ENCODE measurements at places on chromosomes 2 and 18.

DNA sequence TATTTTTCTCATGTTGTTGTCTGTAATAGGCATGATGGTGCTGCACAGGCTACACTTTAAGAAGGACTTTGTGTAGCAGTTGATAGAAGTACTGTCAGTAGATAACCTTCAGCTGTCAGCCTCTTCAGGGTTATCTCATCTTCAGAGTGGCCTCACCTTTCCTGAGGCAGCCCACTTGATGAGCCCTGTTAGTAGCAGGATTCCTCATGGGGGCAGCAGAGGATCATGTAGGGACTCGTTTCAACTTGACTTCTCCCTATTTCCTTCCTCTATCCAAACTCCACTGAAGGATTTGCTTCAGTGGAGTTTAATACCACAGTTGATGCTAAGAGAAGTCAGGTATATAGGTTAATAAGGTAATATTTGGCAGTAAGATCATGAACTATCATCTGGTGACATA, 530.3 kb upstream of the FSIP2 start:
- DNase-seq: no peak

DNA sequence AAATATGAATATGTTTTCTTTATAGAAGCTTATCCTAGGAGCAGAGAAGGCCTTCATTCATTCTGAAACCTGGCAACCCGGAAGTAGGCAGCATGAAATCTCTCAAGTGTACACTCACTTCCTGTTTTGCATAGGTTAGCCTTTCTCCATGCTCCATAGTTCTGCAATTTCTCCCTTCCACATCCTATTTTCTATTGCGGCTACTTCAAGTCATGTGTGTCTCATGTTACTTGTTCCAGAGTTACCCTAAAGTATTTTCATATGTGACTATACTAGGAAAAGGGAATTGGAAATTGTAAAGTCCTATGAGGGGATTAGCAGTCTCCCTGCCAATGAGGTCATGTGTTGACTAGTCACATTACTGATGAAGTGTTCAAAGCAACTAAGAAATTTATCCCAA, 320.6 kb downstream of the NCKAP5 start:
- no peak for DNase-seq

DNA sequence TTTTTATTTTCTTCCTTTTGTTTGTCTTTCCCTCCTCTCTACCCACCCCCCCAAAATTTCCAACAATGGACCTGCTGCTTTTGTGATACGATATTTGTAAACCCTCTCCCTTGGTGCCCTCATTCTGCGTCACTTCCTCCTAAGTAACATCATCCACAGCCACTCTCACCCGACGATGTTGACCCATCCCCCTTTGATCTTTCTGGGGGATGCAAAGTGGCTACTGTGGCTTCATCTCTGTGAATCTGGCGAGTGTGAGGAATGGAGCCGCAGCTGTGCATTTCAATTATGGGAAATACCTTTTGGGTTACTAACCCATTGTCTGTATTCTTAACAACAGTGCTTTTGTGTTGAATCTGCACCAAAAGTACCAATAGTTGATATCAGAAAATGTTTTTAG, 19.4 kb downstream of the ANTXR1 start:
- DNase-seq: no peak

- DNase-seq: no peak
These were observed 124.9 kb downstream of the ARHGAP15 start for GRCh38 chr2:143254110-143254509.

- no peak for DNase-seq
These were observed 86.9 kb upstream of the RBBP8 start for GRCh38 chr18:22846088-22846683.

GRCh38 chr2:10524851-10525572, 76.9 kb upstream of the ODC1 start:
- DNase-seq: no peak

DNA sequence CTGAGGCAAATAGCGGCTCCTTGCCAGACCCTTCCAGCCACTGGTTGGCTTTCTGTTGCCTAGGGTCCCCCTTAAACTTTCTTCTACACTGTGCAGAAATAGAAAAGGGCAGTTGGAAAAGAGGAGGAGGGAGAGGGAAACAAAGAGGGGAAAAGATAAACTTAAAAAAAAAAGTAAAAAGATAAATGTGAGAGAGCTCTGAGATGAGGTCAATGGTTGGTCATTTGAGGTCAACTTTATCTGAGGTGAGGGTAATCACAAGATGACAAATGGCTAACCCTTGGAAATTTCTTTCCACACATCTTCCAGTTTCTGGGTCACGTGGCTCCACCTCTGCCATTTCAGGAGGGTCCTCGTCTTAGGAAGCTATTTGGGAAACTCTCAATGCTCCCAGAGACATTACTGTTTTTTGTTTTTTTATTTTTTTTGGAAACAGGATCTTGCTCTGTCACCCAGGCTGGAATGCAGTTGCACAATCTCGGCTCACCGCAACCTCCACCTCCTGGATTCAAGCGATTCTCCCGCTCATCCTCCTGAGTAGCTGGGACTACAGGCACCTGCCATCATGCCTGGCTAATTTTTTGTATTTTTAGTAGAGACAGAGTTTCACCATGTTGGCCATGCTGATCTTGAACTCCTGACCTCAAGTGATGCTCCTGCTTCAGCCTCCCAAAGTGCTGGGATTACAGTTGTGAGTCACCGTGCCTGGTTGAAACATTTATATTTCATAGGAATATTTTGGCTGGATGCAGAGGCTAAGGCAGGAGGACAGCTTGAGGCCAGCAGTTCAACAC, 199.9 kb downstream of the TGIF1 start:
- no peak for DNase-seq

All from ureter (tissue), 1 donor.